Ecto neural progenitor cell (in vitro differentiated cells): ENCODE measurements at places on chromosomes 4 and X.
A peak's percentile ranks its signal among the peaks of the same experiment; 100 is the strongest.

DNA sequence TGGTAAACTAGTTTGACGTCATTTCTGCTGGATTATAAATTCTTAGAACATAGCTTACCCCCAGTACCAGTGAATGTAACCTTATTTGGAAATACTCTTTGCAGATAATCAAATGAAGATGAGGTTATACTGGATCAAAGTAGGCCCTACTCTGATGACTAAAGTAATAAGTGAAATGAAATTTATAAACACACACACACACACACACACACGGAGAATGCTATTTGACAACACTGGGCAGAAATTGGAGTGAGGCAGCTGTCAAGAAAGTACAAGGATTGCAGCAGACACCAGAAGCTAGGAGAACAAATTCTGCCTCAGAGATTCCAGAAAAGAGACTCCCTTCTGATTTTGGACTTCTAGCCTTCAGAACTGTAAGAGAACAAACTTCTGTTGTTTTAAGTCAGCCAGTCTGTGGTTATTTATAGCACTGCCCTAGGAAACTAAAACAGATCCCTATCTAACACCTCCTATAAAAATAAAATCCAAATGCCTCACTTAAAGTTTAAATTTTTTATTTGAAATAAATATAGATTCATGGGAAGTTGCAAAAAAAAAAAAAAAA, 448.6 kb downstream of the PCDH18 start:
- DNase-seq = no peak

DNA sequence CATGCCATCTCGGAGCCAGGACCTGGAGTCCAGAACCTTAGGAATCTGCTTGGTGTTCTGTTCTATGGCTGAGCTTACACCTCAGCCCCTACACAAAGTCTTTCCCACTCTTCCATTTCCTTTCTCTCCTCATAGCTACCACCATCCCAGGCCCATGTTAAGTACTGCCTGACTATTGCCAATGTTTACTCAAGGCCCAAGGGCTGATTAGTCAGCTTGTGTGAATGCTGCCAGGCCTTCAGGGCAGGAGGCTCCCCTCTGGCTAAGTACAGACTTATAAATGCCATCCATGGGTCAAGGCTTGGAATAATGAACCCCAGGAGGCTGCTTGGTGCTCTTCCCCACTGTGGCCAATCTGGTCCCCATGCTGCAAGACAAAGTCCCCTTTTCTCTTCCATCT, 411.6 kb upstream of the MAGEB18 start:
- no peak for DNase-seq

GRCh38 chr4:38590046-38590445, 74.0 kb upstream of the KLF3 start:
- no peak for DNase-seq

- DNase-seq = no peak
Observed at GRCh38 chr4:137299281-137299680, 233.0 kb downstream of the PCDH18 start.

DNA sequence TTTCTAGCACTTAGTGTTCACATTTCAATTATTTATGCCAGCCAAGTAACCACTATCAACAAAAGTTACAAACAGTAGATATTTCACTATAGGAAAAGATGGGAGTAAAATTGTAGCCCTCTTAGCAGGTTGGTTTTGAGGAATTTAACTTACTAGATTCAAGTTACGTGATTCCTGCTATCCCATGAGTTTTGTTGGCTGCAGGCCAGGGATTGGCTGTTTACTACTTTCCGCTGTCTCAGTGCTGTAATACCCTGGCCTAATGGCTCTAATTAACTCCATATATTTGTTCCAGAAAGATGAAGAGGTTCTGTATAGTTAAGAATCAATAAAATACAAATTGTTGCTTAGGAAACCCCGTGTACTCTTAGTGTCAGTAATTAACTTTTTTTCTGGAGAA, 55.5 kb upstream of the MAGED1 start:
- DNase-seq = no peak

GRCh38 chr4:83108101-83108861, 6.2 kb downstream of the PLAC8 start:
- no peak for DNase-seq

GRCh38 chrX:11100281-11101035, 10.7 kb upstream of the HCCS start:
- peak; percentile 46 for DNase-seq

- DNase-seq = no peak
Observed at GRCh38 chrX:114087543-114087942, 496.3 kb upstream of the HTR2C start.

DNA sequence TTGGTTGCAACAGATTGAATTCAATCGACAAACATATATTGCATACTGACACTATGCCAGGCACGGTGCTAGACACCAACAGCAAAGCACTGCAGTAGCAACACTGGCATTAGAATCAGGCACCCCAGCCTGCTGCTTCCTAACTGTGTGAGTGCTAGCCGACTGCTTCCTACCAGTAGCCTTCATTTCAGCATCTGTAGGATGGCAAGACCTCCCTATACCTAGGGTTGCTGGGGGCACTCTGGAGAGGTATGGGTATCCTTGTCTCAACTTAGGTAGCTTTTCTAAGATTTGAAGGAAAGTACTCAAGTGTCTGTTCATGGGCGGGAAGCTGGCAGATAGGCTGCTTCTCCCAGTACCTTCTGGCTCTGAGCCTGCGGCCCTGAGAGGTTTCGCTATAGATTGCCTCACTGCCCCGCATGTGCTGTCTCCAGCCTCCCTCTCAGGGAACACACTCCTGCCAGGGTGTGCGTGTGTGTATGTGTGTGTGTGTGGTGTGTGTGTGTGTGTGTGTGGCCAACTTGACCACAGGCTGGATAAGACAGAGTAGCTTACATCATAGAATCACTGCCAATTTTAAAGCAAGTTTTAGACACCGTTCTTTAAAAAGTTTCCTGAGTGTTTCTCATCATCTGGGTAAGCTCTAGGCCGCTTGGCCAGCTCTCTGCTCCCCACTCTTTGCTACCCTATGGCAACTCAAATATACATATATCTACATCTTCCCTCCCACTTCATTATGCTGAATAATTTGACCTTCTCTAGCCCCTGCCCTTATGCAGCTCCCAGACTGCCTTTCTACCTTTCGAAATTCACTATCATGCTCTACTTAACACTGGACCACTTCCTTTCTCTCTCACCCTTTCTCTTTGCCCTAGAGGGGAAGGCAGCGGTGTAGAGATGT, 97.0 kb upstream of the PJA1 start:
- no peak for DNase-seq

GRCh38 chr4:90127706-90128345, 632 bp downstream of the CCSER1 start:
- DNase-seq = peak; percentile 72

GRCh38 chr4:24482871-24483270, 101.5 kb downstream of the DHX15 start:
- DNase-seq = no peak

DNA sequence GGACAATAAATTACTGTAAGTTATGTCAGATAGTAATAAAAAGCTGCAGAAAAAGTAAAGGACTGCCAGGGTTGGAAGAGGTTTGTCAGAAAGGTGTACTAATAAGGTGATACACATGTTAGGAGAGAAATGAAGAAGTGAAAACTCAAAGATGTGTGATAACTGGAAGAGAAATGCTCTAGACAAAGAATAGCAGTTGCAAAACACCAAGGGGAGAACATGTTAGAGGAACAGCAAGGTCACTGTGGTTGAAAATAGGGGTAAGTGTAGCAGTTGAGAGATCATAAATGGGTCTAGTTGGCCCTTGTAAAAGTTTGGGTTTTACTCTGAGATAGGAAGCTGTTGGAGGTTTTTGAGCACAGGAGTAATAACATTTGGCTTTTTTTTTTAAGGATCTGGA, 46.9 kb downstream of the HSPA4L start:
- DNase-seq = no peak

- no peak for DNase-seq
Observed at GRCh38 chrX:17527135-17527701, 152.2 kb downstream of the NHS start.

GRCh38 chr4:22900876-22901275, 208.1 kb downstream of the GBA3 start:
- DNase-seq = no peak

- no peak for DNase-seq
Observed at GRCh38 chr4:99947190-99947578, 766 bp upstream of the DNAJB14 start.

GRCh38 chr4:8205749-8206611, 6.9 kb downstream of the SH3TC1 start:
- DNase-seq = no peak

GRCh38 chrX:39443240-39443639, 642.0 kb downstream of the MID1IP1 start:
- DNase-seq = no peak

DNA sequence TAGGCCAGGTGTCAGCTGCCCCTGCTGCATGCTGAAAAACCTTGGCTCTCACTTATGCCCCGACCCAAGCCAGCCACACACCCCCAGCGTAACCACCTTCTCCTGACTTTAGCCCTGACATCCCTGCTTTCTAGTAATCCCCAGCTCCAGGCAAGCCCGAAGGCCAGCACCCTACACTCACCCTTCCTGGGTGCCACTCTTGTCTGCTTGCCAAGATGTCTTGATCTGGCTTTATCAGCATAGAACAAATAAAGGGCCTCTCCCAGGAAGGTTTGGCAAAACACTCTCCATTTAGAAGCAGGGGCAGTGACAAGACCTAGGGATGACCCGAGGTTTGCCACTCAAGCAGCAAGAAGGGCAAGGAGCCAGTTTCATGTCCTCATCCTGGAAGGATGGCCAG, 6.8 kb upstream of the MAP9 start:
- no peak for DNase-seq

- no peak for DNase-seq
Observed at GRCh38 chrX:136856050-136856449, 24.5 kb downstream of the RBMX start.

GRCh38 chr4:146343199-146343598, 128.9 kb downstream of the REELD1 start:
- DNase-seq = no peak

GRCh38 chr4:89837993-89838390, 1.0 kb upstream of the SNCA start:
- peak; percentile 51 for DNase-seq

DNA sequence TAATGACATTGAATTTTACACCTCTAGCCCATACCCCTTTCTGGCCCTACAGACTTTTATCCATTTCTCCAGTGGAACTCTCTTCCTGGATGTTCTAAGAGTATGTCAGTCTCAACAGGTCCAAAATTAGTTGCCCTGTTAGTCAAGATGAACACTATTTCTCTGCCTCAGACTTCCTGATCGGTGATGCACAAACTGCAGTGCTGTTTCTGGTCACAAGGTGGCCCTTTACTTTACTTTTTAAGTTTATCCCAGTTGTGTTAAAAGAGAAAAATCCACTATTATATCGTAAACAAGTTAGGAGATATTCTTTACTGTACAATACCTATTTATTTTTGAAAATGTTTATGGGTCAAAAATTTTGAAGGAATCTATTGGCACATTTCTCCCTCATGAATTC, 13.1 kb downstream of the TCEAL7 start:
- no peak for DNase-seq

DNA sequence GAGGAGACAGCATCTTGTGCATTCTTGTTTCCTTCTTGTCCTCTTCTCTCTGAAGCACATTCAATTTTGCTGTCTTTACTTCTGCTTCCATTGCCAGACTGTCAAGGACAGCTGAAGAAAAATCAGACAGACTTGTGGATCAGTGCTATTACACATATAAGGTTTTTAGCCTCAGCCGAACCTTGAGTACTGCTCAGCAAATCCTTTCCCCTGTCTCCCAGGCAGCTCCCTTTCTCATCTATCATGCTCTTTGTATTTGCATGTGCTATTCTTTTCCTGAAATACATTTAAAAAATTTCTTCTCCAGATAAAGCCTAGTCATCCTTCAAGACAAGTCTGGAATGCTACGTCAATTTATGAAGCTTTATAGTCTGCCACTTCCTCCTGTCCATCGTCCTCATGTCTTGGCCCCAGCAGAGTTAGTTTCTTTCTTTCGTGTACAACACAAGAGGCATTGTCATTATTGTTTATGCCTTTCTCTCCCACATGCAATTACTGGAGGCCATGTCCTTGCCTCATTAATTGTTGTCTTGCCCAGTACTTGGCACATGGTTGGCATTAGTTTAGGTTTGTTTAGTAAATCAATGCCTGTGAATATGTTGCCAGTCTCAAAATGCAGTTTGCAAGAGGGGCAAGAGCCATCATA, 45.1 kb downstream of the ADGRL3 start:
- no peak for DNase-seq

DNA sequence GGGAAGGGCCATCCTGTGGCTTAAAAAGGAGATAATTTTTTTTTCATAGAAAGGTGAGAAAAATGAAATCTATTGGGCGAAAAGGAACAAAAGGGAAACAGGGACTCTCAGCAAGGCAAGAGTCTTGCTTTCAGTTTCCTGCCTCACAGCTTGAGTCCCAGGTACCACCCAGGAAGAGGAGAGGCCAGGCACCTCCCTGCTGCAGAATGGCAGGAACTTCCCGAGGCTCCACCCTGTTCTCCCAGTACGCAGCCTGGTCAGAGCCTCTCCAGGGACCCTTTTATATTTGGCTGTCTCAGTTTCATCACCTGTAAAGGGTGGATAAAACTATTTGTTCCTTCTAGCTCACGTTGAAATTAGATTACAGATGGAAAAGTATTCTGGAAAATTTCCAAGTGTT, 33.8 kb downstream of the UCHL1 start:
- DNase-seq = no peak

- no peak for DNase-seq
Observed at GRCh38 chr4:102734591-102735385, 26.0 kb downstream of the MANBA start.

GRCh38 chr4:6608758-6609414, 31.6 kb upstream of the MRFAP1 start:
- peak; percentile 60 for DNase-seq

DNA sequence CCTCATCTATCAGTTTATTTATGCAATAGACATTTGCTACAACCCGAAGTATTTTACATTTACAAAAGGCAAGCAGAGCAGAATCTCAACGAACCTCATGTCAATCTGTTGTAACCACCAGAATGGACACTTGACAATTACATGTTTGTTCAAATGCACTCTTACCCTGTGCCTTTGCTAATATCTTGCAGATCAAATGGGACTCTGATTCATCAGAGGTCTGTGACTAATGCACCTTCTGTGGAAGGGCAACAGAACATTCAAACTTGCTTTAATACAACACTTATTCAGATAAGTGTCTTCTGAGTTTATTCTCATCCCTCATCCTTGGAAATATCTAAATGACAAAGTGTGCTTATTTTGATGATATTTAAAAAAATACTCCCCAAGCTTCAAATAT, 644.7 kb upstream of the PCDH10 start:
- no peak for DNase-seq

DNA sequence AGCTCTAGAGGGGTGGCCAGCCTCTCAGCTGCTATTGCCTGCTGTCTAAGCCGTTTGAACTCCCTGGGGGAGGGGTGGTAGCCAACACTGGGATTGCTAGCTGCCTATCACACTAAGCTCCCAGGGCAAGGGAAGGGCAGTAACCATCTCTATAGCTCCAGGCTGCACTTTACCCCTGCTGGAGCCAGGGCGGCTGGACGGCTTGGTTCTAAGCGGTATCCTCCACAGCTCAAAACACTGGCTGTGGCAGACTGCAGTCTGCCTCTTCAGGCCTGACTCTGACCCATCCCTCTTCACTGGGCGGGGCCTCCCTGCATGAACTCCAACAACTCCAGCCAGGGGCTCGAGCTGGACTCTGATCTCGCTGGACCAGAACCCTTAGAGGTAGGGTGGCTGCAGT, 55.3 kb upstream of the GNRHR start:
- DNase-seq = peak; percentile 72
